C1 segment of cervical spinal cord (tissue), 14 donors: ENCODE measurements at places on chromosomes 3 and 15.

DNA sequence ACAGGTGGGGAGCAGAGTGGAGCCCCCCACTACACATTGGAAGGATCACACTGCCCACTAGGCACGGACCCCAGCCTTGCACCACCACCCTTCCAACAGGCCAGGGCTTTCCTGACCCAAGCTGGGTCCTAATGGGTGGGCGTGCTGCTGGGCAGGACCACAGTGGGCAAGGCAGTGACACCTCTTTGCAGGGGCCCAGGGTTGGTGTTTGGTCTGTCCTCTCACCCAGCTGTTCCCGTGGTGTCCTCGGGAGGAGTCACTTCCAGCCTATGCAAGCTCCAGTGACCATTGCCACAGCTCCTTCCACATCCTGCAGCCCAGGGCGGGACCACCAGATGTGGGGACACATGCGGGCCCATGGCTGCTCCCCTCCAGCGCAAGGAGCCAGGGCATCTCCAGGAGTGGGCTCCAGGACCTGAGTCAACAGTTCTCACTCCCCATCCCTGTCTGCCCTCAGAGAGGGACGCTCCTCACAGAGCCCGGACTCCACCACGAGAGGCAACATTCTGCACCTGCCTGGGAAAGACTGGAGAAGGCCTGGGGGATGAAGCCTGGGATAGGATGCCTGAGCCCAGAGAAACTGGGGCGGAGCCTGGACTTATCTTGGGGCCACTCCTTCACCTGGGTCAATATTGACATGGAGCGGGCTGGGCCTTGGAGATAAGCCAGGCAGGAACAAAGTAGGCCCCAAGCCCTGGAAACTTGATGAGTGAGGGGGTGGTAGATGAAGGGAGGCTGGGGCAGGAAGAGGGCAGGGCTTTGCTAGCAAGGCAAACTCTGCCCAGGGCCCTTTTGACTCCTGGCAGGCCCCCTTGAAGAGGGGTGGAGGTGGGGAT, 3.9 kb upstream of the VILL start:
- no peak for DNase-seq

DNA sequence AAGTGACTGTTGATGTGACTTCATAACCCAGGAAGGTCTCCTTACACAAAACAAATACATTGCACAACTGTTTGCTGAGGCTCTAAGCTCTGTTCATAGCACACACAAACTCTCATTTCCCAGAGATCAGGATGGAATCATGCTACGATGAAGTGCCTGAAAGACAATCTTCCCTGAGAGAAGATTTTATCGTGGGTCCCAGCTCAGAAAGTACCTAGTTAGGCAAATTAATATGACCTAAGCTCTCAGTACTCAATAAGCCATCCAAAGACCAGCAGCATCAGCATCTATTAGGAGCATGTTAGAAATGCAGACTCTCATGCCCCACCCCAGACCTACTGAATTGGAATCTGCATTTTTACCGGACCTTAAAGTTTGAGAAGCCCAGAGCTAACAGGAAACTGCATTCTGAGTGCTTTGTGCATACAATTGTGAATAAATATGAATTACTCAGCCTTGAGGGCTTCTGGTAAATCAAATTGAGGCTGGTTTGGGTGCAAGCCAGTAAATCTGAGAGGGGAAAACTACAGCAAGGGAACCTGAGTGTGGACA, 161.5 kb upstream of the C2CD4B start:
- no peak for DNase-seq

- DNase-seq, result no peak
Measured at GRCh38 chr3:177906126-177906511, 630.1 kb upstream of the KCNMB2 start.

GRCh38 chr15:82999426-82999825, 12.0 kb downstream of the C15orf40 start:
- DNase-seq, result no peak

GRCh38 chr3:10515396-10515795, 10.0 kb upstream of the ATP2B2 start:
- DNase-seq, result no peak

GRCh38 chr3:40681658-40682055, 156.9 kb downstream of the ZNF621 start:
- DNase-seq, result no peak
